ENCODE measurements at places on chromosomes 6 and 20.

- peak; percentile 90 for DNase-seq
Observed at GRCh38 chr20:44734938-44735337, 10.7 kb upstream of the KCNK15 start.

- no peak for DNase-seq
Observed at GRCh38 chr6:54353975-54354374, 45.7 kb downstream of the TINAG start.

DNA sequence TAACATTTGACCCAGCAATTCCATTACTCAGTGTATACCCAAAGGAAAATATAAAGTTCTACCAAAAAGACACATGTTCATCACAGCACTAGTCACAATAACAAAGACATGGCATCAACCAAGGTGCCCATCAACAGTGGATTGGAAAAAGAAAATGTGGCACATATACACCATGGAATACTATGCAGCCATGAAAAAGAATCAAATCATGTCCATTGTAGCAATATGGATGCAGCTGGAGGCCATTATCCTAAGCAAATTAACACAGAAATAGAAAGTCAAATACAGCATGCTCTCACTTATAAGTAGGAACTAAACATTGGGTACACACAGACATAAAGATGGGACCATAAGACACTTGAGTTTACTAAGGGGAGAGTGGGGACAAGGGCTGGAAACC is 441.9 kb upstream of the ID4 start:
- no peak for DNase-seq

DNA sequence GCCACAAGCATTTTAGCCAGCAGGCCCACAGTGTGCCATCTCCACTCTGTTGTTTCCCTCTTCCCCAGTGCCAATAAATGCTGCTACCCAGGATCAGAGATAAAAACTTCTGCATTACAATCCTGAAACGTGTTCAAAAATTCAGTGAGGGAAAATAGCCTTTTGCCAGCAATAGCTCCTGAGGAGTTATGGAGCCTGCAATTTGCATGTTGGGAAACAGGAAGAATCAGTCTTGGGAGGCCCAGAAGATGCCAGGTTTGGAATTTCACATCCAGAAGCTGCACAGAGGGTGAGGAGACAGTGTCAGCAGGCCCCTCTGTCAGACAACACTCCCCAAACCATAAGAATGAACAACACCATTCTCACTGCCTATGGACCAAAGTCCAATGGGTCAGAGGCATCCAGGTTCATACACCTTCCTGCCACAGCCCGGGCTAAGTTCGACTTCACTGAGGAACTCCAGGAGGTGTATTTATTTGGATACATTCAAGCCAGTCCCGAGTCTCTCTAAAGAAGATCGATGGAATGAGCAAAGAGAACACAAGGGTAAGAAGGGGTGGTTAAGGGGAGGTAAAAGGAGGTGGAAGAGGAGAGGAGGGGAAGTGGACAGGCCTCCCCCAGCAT is 20.8 kb downstream of the RRBP1 start:
- DNase-seq = peak; percentile 69

GRCh38 chr6:27830212-27830599 is 82.0 kb downstream of the OR2B2 start:
- no peak for DNase-seq

GRCh38 chr20:50969912-50970311 is 11.3 kb downstream of the MOCS3 start:
- DNase-seq = no peak

- no peak for DNase-seq
Observed at GRCh38 chr6:121884620-121885019, 449.2 kb downstream of the GJA1 start.

- DNase-seq = no peak
Observed at GRCh38 chr6:63188828-63189227, 22.4 kb upstream of the FKBP1C start.

DNA sequence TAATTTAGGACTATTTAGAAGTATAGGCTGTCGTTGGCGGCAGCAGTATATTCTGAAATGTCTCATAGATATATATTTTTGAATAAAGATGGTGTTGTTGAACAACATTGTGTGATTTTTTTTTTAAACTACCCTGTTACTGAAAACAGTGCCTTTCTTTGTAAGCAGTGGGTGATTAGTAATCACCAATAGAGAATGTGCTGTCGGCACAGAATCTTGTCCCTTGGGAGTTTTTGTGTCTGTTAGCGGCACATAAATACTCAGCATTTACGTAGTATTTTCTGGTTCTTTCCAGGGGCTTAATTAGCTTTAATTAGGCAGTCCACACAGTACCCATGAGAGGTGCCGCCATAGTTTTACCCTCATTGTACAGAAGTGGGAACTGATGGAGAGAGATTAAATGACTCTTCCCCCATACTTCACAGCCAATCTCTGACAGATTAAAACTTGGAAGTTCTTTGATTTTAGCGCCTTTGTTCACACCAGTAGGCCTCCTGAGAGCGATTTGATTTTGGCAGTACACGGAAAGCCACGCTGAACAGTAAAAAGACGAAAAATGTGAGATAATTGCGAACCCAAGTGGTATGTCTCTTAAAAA is 58.8 kb downstream of the RPRD1B start:
- no peak for DNase-seq

- no peak for DNase-seq
Observed at GRCh38 chr20:57736738-57737347, 27.0 kb upstream of the PMEPA1 start.

- no peak for DNase-seq
Observed at GRCh38 chr20:51399006-51399890, 143.3 kb downstream of the NFATC2 start.

DNA sequence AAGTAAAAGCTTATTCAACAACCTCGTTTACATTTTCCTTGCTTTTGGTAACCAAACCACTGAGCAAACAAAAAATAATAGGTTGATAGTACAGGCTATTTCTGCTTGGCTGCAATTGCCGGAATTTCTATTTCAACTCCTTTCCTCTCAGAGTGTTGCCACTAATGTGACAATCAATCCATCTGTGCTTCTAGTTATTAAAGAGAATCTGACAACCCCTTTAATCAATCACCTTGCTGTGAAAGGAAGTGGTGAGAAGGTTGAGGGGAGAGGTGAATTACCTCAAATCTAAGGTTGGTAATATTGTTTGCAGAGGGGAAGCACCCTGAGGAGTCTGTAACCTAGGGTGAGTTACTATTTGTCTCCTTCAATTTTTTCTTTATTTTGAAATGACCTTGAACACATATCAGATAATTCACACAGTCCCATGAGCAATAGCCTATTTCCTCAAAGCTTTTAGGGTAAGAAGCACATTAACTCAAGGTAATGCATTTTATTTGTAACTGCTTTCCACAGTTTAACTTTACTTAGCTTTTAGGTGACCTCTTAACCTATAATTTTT is 603.4 kb downstream of the MMUT start:
- DNase-seq = no peak

DNA sequence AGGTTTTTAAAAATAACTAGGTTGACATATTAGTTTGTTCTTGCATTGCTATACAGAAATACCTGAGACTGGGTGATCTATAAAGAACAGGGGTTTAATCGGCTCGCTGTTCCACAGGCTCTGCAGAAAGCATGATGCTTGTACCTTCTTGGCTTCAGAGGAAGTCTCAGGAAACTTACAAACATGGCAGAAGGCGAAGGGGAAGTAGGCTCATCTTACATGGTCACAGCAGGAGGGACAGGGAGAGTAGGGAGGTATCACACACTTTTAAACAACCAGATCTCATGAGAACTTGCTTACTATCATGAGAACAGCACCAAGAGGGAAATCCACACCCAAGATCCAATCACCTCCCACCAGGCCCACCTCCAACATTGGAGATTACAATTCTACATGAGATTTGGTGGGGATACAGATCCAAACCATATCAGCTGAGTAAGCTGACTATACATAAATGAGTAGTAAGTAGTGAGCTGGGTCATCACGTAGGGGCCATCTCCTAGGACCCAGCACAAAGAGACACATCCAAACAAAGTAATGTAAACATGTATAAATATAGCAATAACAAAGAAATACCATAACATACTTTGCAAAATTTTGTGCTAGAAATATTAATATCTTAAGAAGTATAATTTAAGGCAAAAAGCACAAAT is 31.4 kb upstream of the SIRPG start:
- no peak for DNase-seq

GRCh38 chr20:33667676-33668465 is 1.1 kb downstream of the ACTL10 start:
- DNase-seq = peak; percentile 85

- no peak for DNase-seq
Observed at GRCh38 chr6:380234-381218, 11.0 kb upstream of the IRF4 start.

GRCh38 chr6:3742426-3743344 is 8.8 kb downstream of the PXDC1 start:
- DNase-seq = peak; percentile 85

- no peak for DNase-seq
Observed at GRCh38 chr6:162970246-162970645, 242.5 kb downstream of the PACRG start.

DNA sequence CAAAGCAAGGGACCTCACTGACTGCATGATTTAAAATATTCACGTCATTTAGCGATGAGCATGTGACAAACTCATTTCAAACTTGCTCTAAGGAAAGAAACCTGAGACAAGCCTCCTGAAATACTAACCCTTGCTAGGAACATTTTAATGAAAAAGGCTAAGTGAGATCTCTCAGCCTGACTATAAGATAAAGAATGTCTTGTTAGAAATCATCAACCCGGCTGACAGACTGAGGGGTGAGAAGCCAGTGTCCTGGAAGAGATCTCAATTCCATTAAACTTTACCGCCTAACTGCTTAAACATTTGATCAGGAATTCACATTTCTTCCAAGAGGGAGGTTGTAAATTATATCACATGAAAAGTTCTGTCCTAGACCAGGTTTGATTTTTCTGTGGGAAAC is 274.8 kb upstream of the EXOC2 start:
- DNase-seq = no peak

GRCh38 chr6:157281570-157281969 is 41.7 kb downstream of the TMEM242 start:
- peak; percentile 35 for DNase-seq

DNA sequence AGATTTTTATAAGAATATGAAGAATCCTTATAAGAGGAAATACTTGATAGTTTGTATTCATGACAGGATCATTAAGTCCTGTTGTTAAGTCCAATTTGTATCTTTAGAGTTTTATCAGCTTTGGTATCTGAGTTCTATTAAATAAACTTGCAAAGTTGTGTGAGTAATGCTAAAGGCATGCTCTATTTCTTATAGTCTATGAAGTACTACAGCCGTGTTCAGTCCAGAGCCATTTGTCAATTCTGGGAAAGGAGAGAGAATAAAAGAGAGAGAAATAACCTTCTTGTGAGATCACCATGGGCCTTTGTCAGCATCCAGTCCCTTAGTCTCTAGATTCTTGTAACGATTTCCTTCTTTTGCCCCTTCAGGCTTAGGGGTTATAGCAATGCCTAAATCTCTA is 181.2 kb upstream of the POU3F2 start:
- no peak for DNase-seq

DNA sequence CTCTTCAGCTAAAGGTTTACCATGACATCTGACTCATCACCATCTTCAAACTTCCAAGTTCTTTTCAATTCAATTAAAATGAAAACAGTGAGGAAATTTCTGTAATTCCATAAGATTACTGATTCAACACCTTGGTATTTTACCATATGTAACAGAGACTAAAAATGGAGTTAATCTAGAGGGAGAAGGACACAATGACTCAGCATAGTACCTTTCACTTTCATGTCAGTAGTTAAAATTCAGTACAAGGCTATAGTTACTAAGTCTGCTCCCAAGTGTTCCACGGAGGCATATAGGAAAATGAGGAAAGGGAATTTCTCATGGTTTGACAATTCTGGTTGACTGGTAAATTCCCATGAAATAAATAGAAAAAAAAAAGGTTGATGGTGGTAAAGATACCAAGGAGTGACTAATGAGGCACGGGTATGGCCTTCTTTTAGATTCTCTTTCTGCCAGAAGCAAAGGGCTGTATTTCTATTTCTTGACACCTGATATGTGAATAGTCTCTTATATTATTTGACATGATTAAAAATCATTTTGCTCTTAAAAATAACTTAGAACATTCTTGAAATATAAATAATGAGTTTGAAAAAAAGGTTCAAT is 526.7 kb upstream of the ADGRB3 start:
- no peak for DNase-seq

DNA sequence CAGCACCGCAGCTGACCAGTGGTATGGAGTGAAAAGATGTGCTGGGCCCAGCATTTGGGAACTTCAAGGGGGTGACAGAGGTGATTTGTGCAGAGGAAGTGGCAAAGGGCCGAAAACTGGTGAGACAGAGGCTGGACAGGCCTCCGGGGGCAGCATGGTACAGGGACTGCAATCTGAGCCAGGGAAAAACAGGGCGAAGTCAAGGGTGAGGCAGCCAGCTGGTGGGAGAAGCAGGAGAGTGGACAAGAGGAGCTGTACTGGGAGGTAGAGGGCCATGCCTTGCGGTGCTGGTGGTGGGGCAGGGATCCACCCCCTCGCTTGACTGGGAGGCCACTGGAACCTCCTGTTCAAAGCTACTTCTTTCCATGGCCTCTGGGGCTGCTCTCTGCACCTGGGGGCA is 7.3 kb upstream of the GFRA4 start:
- DNase-seq = peak; percentile 79

DNA sequence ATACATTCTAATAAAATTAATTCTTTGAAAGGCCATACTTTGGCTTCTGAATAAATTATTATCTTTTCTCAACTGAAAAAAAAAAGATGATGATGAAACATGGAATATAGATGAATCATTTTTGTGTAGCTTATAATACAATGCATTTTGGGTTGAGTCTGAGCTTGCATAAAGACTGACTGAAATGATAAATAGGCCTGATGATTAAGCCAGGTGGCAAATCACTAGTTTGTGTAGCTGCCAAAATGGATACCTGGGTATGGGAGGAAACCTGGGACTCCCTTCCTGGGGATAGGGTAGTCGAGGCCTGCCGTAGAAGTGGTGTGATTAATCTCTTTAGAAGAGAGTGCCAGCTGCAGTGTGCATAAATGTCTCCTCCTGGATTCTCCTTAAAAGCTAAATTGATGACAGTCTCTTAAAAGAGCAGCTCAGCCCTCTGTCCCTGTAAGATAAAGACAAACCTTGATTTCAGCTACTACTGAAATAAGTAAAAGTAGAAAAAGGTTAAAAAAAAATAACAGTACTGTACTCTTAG is 275.1 kb downstream of the GRIK2 start:
- DNase-seq = peak; percentile 19

GRCh38 chr6:40472353-40472752 is 114.8 kb downstream of the LRFN2 start:
- DNase-seq = no peak

Measured in GM23248 (cell line).